ENCODE measurements at places on chromosomes 3 and 15. TPM values are rescaled to one million over a fixed set of nuclear protein-coding genes. Genes with fewer than 3 reads are reported as not detected.

DNA sequence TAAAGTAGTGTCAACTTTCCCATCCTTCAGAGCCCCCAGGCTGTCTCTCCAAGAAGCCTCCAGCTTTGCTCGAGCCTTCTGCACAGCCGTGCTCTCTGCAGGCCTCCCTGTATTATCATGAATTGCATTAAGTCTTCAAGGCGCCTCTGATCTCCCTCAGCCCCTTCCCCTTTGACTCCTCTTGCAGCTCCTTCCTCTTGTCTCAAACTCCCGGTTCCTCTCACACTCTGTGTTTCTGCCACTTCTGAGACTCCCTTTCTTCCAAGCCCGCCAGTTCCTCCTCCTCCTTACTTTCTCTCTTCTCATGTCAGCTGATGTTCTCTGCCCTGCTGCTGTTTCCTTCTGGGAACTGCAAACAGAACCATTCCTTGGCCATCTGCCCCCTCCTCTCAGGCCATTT lies 418.8 kb downstream of the EPHB1 start:
- no peaks in the 10 kb centered on the region for H3K36me3 ChIP-seq
- H3K27ac ChIP-seq = no peak overlapping the region
- DNase-seq = no peak
- H3K27me3 ChIP-seq = no peaks in the 10 kb centered on the region
- no peaks in the 10 kb centered on the region for H3K4me1 ChIP-seq

DNA sequence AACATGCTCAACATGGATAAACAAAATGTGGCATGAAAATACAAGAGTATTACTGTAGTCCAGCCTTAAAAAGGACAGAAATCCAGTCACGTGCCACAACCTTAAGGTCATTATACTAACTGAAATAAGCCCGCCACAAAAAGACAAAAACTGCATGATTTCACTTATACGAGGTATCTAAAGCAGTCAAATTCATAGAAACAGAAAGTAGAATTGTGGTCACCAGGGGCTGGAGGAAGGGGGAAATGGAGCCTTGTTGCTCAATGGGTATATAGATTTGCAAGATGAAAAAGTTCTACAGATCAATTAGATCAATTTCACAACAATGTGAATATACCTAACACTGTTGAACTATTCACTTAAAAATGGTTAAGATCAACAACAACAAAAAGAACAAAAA lies 7.4 kb downstream of the GLB1 start:
- H3K27ac ChIP-seq = no peak overlapping the region
- DNase-seq = no peak
- peaks cover 17% of the 10 kb centered on the region for H3K36me3 ChIP-seq
- no peak overlapping the region for H3K4me3 ChIP-seq

DNA sequence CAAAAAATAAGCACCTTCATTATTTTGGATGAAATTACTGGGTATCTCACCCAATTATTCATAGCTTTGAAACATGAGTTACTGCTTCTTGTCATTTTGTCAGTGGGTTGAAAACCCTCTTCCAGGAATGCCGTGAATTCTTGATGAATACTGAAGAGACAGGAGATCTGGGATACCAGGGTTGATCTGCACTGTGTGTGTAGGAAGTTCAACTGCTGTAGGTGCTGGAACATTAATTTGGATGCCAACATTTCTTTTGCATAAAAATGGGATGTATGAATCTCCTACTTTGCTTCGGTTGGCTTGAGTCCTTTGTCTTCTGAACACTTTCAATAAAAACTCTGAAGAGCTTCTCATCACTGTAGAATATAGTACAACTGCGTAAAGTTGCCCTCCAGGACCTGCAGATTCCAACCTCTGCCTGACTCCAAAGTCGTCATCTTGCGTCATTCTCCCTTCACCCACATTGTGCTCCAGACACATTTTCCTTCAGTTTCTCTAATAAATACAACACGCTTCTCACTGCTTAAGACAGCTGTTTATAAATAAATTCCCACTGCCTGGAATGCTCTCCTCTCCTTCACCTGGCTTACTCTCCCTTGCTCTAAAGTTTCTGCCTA lies 312.7 kb upstream of the TGFBR2 start:
- H3K27me3 ChIP-seq = no peaks in the 10 kb centered on the region
- DNase-seq = no peak
- H3K36me3 ChIP-seq = no peaks in the 10 kb centered on the region
- H3K4me3 ChIP-seq = no peak overlapping the region
- H3K27ac ChIP-seq = no peak overlapping the region

- H3K4me3 ChIP-seq = no peak overlapping the region
- peaks cover 5% of the 10 kb centered on the region for H3K4me1 ChIP-seq
- no peaks in the 10 kb centered on the region for H3K27me3 ChIP-seq
- DNase-seq = no peak
Measured at GRCh38 chr15:56038707-56039106, 45.3 kb upstream of the NEDD4 start.

The SUCNR1 gene
- total RNA-seq = 3.1 TPM

DNA sequence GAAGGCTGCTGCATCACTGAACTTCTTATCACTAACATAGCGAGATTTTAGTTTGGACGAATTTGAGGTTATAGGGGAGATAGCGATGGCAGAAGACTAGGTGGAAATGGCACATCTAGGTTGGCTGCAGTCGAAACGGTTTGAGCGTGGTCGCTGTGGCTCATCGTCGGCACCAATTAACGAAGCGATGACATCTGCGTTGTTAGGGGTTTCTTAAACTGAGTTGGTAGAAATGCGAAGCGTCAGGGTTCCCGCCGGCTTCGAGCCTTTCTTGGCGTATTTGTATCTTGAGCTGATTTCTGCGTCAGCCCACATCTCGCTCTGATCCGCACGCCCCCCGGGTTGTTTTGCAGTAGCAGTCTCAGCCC lies 319 bp downstream of the LNP1 start:
- H3K27me3 ChIP-seq = no peaks in the 10 kb centered on the region
- peak overlapping the region; percentile 90 for H3K27ac ChIP-seq
- no peaks in the 10 kb centered on the region for H3K36me3 ChIP-seq
- DNase-seq = peak; percentile 72

The GOLGA6L1 gene
- not detected for total RNA-seq

GRCh38 chr3:123816673-123817207 lies 67.4 kb downstream of the MYLK start:
- no peaks in the 10 kb centered on the region for H3K27me3 ChIP-seq
- peaks cover 2% of the 10 kb centered on the region for H3K36me3 ChIP-seq
- H3K27ac ChIP-seq = peak overlapping the region; percentile 86
- no peak overlapping the region for H3K4me3 ChIP-seq
- H3K4me1 ChIP-seq = peaks cover 44% of the 10 kb centered on the region

DNA sequence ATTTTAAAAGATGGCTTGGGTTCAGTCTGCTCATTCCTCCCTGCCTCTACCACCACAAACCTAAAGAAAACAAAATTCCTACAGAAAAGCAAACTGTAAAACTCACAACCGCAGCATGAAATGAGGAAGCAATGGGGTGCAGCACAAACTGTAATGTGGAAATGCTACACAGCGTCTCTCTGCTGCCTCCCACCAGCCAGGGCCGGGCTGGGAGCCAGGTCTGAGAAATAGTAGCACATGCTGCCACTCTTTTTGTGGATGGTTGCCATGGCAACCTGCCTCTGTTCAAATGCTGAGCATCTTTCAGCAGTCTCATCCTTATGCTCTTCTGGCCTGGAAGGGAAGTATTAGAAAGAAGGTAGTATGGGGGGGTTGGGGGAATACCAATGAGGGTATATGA lies 55.4 kb downstream of the EOMES start:
- DNase-seq = peak; percentile 39
- no peaks in the 10 kb centered on the region for H3K27me3 ChIP-seq
- H3K27ac ChIP-seq = no peak overlapping the region
- no peaks in the 10 kb centered on the region for H3K36me3 ChIP-seq
- peaks cover 4% of the 10 kb centered on the region for H3K4me1 ChIP-seq

DNA sequence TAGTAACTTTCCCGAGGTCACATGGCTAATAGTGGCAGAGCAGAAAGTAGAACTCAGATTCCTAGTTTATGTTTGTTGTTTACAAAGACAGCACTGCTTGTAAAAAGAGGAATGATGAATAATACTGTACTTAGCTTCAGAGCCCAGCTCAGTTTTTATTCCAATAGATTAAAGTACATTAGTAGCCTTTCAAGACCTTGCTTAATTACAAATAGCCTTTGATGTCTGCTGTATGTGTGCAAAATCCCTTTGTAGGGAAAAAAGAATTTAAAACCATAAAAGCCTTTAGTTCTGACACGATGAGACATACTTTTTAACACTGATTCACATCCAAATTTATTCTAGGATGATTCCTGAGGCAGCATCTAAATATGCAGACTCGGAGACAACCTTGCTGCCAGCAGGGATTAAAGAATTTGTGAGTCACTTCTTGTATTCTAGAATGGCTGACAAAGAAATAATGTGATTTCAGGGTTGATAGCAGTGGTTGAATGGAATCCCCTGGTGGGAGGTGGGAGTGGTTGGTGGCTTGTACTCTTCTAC lies 324.2 kb upstream of the TGFBR2 start:
- no peak overlapping the region for H3K27ac ChIP-seq
- H3K4me1 ChIP-seq = peaks cover 6% of the 10 kb centered on the region

- H3K4me3 ChIP-seq = no peak overlapping the region
- no peaks in the 10 kb centered on the region for H3K36me3 ChIP-seq
- DNase-seq = no peak
- H3K27me3 ChIP-seq = no peaks in the 10 kb centered on the region
Measured at GRCh38 chr15:73010154-73011152, 41.8 kb upstream of the NEO1 start.

- no peaks in the 10 kb centered on the region for H3K27me3 ChIP-seq
- H3K4me3 ChIP-seq = no peak overlapping the region
- no peaks in the 10 kb centered on the region for H3K36me3 ChIP-seq
- H3K27ac ChIP-seq = no peak overlapping the region
- H3K4me1 ChIP-seq = peaks cover 6% of the 10 kb centered on the region
Measured at GRCh38 chr3:127612966-127613365, 14.8 kb downstream of the MCM2 start.

DNA sequence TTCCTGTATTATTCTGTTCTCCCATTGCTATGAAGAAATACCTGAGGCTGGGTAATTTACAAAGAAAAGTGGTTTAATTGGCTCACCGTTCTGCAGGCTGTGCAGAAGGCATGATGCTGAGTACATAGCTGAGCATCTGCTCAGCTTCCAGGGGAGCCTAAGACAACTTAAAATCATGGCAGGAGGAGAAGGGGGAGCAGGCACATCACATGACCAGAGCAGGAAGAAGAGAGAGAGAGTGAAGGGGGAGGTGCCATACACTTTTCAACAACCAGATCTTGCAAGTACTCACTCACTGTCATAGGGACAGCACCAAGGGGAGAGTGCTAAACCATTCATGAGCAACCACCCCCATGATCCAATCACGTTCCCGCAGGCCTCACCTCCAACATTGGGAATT lies 184.4 kb downstream of the GOLGA8K start:
- H3K4me1 ChIP-seq = no peaks in the 10 kb centered on the region
- no peaks in the 10 kb centered on the region for H3K36me3 ChIP-seq
- H3K27me3 ChIP-seq = no peaks in the 10 kb centered on the region
- no peak overlapping the region for H3K27ac ChIP-seq
- no peak overlapping the region for H3K4me3 ChIP-seq

- no peaks in the 10 kb centered on the region for H3K4me1 ChIP-seq
- H3K27me3 ChIP-seq = no peaks in the 10 kb centered on the region
Measured at GRCh38 chr3:185253645-185254410, at the start of gene EHHADH. EHHADH (minus strand) TSS chr3:185254049; CDS start chr3:185254022, 27 bp downstream.

- DNase-seq = peak; percentile 16
- H3K27ac ChIP-seq = no peak overlapping the region
- no peaks in the 10 kb centered on the region for H3K36me3 ChIP-seq
- no peaks in the 10 kb centered on the region for H3K4me1 ChIP-seq
Measured at GRCh38 chr15:62946940-62947339, 95.6 kb upstream of the TPM1 start.

GRCh38 chr3:8762607-8763377 lies 6.6 kb downstream of the OXTR start:
- H3K27me3 ChIP-seq = no peaks in the 10 kb centered on the region
- H3K27ac ChIP-seq = no peak overlapping the region
- no peaks in the 10 kb centered on the region for H3K36me3 ChIP-seq
- H3K4me3 ChIP-seq = no peak overlapping the region
